ENCODE measurements at places on chromosomes 3 and 15.

DNA sequence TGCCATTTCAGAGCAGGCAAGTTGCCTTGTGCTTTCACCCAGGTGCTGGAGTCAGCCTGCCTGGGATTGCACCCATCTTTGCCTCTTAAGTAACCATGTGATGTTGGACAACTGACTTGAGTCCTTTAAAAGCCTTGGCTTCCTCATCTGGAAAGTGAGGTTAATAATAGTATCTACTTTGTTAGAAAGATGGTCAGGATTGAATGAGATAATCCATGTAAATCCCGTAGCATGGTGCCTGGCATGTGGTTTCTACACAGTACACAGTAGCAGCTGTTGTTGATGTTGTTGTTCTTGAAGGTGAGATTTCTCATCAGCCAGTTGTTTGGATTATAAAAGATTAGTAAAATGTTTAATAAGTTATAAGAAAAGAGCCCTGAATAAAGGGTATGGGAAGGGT lies 48.8 kb downstream of the PSMD6 start:
- no peak for DNase-seq

GRCh38 chr3:149474250-149474817 lies at the start of gene TM4SF4:
TSS of gene TM4SF4 (plus strand) at chr3:149474697. CDS start at chr3:149474878, 181 bp downstream.
- no peak for DNase-seq

DNA sequence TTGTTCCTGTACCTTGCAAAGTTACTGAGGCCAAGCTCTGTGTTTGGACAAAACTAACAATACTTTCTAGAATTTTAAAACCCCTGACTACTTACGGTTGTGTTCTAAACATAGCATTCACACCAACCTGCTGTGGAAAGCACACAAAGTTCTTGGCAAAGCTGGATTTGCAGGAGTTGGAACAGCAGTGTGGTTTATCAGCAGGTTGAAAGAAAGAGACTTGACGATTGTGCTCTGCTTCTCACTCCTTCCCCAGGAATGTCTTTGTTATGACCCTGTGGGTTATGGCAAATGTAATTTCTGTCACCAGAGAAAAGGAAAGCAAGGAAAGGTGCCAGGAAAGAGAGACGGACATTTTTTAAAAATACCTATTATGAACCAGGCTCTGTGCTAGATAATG lies 165.5 kb upstream of the TGFBR2 start:
- DNase-seq: peak; percentile 58

DNA sequence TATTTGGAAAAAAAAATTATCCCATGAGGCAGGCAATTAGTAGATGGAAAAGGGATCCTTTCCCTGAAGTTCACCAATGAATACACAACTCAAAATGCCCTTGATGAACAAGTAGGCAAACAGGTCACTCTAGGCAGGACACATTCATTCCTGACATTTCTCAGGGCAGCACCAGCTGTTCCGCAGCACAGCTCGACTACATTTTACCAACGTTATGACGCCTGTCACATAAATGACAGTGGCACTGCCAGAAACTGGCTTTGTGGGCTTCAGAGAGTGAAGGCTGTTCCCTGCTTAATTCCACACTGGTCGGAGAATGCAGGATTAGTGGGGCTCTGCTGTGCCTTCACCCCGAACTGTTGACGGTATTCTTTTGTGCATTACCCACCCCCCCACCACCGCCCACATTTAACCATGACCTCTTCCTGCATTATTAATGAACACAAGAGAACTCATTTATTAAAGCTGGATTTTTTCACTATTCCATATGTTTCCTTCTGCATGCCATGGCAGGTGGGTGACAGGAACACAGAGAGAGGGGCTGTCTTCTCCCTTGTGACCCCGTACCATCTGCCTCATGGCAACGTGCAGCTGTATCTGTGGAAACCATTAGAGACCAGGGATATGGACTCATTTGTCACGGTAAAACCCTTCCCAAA lies 197.6 kb downstream of the PDZRN3 start:
- no peak for DNase-seq

- no peak for DNase-seq
These were observed 12.7 kb upstream of the FGD5 start for GRCh38 chr3:14805961-14806537.

GRCh38 chr15:67127965-67128364 lies 62.6 kb downstream of the SMAD3 start:
- peak; percentile 98 for DNase-seq

- DNase-seq: no peak
These were observed 33.1 kb upstream of the FOXP1 start for GRCh38 chr3:71616571-71617021.

DNA sequence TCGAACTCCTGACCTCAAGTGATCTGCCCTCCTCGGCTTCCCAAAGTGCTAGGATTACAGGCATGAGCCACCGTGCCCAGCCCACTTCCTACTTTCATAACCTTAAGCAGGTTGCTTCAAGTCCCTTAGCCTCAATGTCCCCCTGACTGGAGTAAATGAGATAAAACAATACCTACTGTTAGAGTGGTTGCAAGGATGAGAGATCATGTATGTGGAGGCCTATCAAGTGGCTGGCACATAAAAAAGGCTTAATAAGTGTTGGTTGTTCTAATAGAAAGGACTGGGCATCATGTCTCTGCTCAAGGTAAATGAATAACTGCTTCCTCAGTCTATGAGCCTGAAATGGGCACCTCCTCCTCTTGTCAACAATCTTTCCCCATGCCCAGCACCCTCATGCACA lies 25.9 kb upstream of the UBE2E1 start:
- no peak for DNase-seq

GRCh38 chr3:181700168-181701087 lies 11.3 kb upstream of the SOX2 start:
- peak; percentile 66 for DNase-seq

DNA sequence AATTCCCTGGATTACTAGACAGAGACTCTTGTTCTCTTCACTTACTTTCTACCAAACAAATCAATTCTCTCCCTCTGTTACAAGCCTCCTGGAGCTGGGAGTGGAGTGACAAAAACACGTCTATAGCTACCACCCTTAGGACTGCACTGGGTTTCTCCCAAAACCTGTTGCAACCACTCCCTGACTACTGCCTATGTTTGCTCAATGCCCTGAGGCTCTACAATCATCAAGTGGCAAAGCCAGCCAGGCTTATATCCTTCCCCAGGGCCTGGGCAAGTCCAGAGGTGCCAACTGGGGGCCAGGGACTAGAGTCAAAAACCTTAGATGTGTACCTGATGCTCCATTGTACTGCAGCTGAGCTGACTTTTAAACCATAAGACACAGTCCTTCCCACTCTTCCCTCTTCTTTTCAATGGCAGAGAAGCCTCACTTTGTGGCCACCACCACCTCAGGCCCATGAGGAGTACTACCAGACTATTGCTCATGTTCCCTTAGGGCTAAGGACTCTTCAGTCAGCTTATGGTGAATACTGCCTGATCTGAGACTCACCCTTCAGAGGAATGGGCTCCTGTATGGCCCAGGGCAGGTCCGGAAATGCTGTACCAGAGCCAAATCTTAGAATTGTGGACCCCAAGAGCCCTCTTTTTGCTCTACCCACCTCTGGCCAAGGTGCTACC lies 125.4 kb upstream of the PLCL2 start:
- no peak for DNase-seq

DNA sequence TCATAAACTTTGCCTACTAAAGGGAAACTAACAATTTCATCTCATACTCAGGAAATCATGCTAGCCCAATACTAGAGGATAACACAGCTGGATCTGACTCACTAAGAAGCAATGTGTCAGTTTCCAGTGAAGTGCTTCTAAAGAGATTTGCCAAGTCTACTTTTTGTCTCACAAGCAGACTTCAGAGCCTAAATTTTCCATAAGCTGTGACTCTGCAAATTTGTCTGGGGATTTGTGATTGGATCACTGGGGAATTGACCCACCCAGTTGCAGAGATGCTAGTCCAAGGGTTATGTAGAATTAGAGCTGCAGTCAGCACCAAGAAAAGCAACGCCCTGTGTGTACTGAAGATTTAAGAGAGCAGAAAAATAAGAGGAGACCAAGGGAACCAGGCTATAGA lies 647.1 kb downstream of the NTRK3 start:
- peak; percentile 81 for DNase-seq

DNA sequence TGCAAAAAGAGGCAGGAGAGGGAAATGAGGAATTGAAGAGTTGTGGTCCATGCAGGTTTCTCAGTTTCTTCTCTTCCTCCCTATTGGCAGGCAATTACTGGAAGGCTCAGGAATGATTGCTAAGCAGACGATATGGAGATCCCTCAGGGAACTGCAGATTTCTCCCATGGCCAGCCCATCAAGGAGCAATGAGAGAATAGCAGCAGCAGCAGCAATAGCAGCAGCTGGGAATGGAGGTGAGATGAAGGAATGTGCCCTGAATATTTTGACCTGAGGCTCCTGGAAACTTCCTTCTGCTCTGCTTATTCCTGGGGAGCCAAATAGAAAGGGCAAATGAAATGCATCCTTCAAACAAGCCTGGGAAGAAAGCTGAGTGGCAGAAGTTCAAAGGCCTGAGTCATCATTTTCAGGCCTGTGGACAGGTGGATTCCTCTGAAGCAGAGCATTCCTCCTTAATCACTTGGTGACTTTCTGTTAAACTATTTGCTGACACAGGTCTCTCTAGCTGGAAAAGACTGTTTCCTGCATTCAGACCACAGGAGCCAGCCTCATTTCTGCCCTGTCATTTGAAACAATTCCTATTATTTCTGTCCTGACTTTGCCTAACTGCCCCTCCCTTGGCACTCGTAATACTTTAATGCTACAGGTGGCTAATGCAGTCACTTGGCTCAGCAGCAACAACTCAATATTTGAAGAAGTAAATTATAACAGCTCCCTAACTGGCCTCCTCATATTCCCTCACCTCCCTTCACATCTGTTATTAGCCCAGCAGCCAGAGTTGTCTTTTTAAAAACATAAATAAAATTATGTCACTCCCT lies 146.9 kb upstream of the GADL1 start:
- DNase-seq: peak; percentile 91

DNA sequence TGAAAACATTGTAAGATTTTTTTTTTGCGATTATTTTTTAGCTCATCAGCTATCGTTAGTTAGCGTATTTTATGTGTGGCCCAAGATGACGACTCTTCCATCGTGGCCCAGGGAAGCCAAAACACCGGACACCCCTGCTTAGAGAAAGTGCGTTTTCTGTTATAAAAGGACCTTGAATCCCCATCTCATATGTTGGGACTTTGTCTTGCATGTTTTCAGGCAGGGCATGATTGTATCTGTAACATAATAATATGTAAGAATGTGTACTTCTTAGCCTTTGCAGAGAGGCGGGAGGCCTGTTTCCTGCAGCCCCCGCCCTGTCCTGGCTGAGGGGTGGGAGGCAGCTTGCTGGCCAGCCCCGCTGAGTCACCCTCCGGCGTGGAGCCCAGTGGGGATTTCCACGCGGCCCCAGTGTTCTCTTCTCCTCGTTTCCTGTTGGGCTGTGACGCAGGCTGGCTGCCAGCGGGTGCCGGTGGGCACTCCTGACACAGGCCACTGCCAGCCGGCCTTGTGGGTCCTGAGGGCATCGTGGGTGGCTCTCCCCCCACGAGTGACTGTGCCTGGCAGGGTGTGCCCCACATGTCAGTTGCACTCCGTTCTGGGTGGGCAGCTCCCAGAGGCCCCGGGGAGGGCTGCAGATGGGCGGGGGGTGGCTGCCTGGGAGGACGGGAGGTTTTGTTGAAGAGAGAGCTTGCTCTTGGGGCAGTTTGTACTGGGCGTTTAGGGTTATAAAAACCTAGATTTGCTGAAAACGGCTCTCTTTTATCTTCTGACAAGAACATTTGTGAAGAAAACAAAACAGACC lies 55.6 kb downstream of the SMAD3 start:
- DNase-seq: peak; percentile 98

GRCh38 chr3:40166997-40167396 lies 142.5 kb upstream of the EIF1B start:
- no peak for DNase-seq

- peak; percentile 76 for DNase-seq
These were observed 79.8 kb upstream of the NR2E3 start for GRCh38 chr15:71730277-71731144.

DNA sequence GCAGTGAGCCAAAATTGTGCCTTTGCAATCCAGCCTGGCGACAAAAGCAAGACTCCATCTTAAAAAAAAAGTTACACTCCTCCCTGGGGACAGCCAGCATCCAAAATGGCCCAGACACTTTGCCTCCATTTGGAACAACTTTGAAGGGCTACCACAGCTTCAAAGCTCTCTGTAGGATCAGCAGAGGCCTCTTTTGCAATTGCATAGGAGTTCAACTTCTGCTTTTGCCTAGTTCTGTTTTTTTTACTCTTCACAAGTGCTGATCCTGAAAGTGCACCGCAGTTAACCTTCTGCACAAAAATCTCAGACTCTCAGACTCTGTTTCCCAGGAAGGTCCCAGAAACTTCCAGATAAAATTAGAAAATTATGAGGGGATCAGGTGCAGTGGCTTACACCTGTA lies 25.2 kb upstream of the SLC4A7 start:
- DNase-seq: no peak

DNA sequence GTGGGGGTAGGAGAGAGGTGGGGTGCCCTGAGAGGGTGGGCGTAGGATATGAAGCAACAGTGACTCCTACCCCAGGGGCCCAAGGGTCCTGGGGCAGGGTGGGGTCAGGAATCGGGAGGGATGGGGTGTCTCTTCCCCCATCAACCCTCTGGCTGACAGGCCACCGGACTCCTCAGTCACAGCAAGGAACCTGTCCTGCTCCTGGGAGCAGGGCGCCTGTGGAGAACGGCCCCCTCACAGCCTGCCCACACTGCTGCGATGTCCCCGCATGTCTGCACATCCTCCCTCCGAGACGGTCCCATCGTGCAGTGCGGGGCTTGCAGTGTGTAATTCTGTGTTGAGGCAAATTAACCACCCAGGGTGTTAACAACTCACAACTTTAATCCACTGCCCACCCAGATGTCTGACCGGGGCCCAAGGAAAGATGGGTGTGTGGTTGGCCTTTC lies 2.7 kb downstream of the TM4SF19 start:
- no peak for DNase-seq

DNA sequence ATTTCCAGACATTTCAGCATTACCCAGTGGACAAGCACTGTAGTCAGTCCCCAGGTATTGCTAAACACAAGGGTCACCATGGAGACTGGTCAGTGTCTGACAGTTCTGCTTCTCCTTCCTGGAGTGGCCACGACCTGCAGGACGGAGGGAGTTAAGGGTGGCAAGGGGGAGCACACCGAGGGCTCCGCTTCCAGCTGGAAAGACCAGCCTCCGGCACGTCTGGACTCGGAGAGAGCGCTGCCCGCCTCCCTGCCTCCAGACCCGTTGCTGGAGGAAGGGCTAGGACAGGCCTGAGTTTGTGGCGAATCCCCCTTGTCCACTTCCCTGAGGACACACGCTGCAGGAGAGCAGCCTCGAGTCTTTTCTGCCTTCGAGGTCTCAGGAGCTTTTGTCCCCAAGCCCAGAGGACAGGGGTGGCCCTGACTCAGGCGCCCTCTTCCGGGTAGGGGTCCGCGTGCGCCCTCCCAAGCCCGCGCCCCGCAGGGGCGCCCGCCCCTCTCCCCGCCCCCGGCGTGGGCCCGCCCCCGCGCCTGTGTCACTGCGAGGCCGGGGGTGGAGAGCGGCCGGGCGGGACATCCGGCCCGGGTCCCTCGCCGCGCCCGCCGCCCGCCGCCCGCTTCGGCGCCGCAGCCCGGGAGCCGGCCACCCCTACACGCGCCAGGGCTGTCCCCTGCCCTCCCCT lies at the start of gene CHST14:
Gene CHST14 (plus strand): TSS at position 562 of the 682 bp plus-strand sequence. CDS start 230 bp downstream, outside the sequence.
- DNase-seq: peak; percentile 51

- DNase-seq: peak; percentile 99
These were observed 92.3 kb downstream of the FRMD5 start for GRCh38 chr15:44102675-44103254.
